ENCODE measurements at places on chromosomes 1 and 21.

- DNase-seq = no peak
Measured at GRCh38 chr1:112688781-112689193, 14.3 kb downstream of the MOV10 start.

GRCh38 chr1:66206563-66207144 lies 327.3 kb upstream of the SGIP1 start:
- DNase-seq = no peak

DNA sequence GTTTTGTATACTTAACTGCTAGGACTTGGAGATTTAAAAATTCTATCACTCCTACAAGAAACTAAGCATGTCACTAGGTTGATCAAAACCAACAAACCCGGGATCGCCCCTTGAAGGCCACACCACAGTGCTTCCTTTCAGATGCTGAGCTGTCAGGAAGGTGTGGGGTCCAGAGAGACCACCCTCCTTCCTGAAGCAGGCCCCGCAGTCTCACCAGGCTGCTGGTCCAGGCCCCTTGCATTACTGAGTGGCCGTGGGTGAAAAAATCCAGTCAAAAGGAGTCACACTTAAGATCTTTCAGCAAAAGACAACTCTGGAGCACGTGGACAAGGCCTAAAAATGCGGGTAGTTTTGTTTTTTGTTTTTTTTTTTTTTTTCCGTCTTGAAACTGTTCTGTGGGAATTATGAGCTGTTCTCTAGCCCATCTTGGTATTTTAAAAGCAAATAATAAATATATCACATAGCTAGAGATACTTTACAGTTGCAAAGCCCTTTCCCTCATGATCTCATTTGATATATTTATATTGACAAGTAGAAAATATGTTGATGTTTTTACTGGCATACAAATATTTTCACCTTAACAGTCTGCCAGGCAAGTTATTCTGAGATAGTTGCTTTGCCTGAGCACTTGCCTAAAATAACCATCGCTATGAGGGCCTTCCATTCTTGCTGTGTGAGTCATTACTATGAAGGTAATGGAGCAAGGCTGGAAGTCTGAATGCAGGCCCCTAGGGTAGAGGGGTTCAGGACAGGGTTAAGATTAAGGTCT lies 73.1 kb upstream of the EDEM3 start:
- no peak for DNase-seq

DNA sequence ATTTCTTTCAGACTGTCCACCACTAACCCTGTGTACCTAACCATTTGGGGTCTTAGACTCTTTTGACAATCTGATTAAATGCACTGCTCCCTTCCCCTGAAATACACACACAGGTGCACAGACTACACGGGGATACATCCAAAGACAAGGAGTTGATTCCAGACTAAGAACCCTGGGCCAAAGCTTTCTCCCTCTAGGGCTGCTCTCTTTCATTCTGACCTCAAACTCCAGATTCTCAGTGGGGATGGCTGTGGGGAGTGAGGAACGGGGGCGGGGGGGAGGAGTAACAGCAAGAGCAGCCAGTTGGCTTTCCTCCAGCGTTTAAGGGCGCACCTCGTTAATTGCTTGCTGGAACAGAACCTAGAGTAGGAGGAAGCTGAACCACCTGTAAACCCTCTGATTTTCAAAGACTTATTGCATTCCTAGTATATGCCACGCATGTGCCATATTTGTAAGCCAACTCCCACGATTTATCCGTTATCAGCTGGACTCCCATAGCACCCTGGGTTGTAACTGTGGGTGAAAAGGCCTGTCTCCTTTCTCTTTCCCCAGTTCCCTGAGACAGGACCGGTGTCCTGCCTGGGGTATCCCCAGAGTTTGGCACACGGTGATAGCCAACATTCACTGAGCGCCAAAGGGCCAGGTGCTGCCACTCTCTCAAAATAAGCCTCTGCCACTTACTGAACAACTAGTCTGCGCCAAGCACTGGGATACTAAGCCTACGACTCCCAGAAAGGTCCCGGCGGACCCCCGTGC lies 920 bp downstream of the MTHFR start:
- DNase-seq = no peak

DNA sequence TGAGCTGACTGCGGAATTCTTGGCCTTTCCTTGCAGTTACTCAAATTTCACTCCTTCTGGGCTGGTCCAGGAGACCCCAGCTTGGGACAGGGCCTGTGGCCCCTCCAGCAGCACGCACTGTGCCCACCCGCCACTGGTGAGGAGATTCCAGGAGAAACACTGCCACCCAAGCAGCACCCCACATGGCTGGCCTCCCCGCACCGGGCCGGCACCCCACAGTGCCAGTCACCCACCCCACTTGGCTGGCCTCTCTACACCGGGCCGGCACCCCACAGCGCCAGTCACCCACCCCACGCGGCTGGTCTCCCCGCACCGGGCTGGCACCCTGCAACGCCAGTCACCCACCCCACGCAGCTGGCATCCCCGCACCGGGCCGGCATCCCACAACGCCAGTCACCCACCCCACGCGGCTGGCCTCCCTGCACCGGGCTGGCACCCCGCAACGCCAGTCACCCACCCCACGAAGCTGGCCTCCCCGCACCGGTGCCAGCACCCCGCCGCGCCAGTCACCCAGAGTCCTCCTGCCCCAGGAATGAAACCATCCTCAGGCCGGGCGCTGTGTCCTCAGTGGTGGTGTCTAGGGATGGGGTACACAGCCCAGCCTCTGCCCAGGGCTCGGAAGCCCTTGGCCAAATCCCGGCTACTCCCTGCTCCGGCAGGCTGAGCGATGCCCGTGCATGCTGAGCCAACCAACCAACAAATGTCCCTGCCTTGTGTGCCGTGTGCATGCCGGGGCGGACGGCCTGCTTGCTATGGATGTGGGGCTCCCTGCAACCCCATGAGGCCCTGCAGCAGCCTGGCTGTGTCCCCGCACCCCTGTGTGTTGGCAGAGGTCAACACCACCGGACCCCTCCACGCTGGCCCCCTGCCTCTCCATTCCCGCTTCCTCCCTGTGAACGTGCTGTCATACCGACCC lies 38.6 kb upstream of the TSPEAR start:
- no peak for DNase-seq

- DNase-seq = no peak
Measured at GRCh38 chr1:193634876-193635275, 448.5 kb upstream of the B3GALT2 start.

GRCh38 chr1:198599749-198600148 lies 39.1 kb upstream of the PTPRC start:
- no peak for DNase-seq

DNA sequence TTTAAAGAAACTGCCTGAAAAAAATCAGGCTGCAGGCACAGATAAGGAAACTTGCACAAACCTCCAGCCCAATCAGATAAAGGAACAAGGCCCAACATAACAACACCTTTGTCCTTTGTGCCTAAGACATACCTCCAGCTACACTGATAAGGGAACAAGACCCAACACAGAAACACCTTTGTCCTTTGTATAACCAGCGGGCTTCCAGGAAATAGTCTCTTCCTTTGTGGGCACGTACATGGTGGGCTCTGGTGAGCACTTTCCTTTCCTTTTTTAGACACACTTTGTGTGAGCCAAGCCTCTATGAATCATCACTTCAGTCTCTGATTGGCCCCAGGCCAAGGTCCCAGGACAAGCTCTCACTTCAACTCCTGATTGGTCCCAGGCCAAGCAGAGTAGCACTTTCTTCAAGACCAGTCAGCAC lies 23.6 kb downstream of the ZNF670 start:
- no peak for DNase-seq

DNA sequence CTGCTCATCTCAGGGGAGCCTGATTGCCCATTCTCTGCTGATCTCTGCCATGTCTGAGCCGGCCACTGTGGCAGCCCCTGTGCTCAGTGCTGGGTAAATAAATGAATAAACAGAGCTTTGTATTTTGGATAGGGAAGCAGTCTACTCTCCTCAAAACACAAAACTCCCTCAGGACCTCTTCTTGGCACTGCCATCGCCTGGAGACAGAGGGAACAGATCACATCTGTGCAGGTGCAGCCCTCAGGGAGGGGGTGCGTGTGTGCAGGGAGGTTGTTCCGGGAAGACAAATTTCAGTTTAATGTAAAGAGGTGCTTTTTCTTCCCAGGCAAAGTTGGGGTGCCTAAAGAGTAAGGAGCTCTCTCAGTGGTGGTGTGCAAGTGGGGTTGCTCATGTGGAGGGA lies 7.7 kb upstream of the FAM167B start:
- no peak for DNase-seq

GRCh38 chr1:15178571-15179484 lies 25.3 kb downstream of the TMEM51 start:
- no peak for DNase-seq

- DNase-seq = no peak
Measured at GRCh38 chr21:45341779-45342178, 54.1 kb upstream of the POFUT2 start.

GRCh38 chr1:247373721-247374141 lies 42.1 kb upstream of the ZNF496 start:
- DNase-seq = peak; percentile 65

GRCh38 chr1:154344977-154345837 lies 19.9 kb downstream of the ATP8B2 start:
- DNase-seq = peak; percentile 85

DNA sequence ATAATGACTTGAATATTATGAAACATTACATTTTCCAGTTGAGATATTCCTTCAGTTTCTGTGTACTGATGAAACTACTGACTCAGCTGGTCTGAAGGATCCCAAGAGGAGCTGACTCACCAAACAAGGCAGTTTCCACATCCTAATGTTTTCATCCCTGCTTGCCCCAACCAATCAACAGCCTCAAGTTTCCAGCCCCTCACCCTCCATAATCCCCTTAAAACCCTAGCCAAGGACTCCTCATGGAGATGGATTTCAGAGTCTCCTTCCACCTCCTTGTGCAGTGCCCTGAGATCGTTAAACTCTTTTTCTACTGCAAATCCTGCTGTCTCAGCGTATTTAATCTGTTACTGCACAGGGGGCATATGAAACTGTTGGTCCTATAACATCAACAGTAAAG lies 83.1 kb upstream of the HAO2 start:
- DNase-seq = no peak

DNA sequence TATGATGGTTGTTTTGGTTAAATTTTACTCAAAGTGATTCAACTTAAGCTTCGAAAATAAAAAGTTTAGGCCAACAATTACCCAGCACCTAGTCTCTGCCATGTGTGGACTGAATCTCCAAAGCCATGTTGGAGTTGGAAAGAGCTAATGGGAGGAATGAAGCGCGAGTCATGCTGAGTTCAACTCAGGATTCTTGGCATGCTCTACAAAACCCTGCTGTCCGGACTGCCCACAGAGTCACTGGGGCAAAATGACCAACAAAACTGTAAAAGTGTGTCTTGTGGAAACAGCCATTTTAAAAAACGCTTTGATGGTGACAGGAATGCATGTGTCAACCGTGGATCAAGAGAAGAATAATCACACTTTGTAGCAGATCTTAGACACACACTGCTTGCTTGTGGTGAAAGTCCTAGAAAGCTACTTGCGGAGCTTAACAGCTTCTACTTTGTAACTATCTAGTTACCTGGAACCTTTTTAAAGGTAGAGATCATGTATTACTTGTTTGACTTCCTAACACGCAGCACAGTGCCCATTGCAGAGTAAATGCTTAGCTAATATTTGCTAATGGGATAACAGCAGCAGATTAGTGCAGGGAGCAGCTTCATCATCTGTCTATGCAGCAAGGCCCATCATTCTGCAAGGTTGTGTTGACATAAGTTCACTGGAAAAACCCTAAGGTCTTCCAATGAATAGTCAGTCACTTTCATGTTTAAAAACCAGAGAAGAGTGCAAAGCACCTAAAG lies 7.0 kb upstream of the GBP6 start:
- DNase-seq = no peak

All from CD8-positive, alpha-beta T cell (primary cell).